ENCODE measurements at places on chromosomes 7 and 10. TPM values are rescaled to one million over a fixed set of nuclear protein-coding genes. Genes with fewer than 3 reads are reported as not detected.

ARHGEF5 gene
- total RNA-seq: 3.2 TPM

MYOF gene
- total RNA-seq: 381 TPM

LIPN gene
- total RNA-seq: not detected

RRP12 gene
- 13.0 TPM for total RNA-seq

MKI67 gene
- total RNA-seq: 38.7 TPM

SORCS1 gene
- not detected for total RNA-seq

DCLRE1A gene
- 10.9 TPM for total RNA-seq

CFAP46 gene
- 0.09 TPM for total RNA-seq

SFMBT2 gene
- 0.25 TPM for total RNA-seq

SPDYE16 gene
- total RNA-seq: 0.09 TPM

DNA2 gene
- 15.2 TPM for total RNA-seq

Measured in fibroblast of the aortic adventitia (primary cell).